ENCODE measurements at places on chromosomes 4 and X. TPM values are rescaled to one million over a fixed set of nuclear protein-coding genes. Genes with fewer than 3 reads are reported as not detected.

GBA3 gene
- total RNA-seq, result 0.26 TPM

PCYT1B gene
- total RNA-seq, result 0.14 TPM

NXF3 gene
- 14.1 TPM for total RNA-seq

CXCL1 gene
- 8.2 TPM for total RNA-seq

IBSP gene
- total RNA-seq, result not detected

SMPX gene
- total RNA-seq, result not detected

ESX1 gene
- total RNA-seq, result not detected

HS6ST2 gene
- 0.87 TPM for total RNA-seq

USO1 gene
- 64.2 TPM for total RNA-seq

HPGDS gene
- total RNA-seq, result 15.8 TPM

C4orf51 gene
- total RNA-seq, result not detected

EDA gene
- 5.5 TPM for total RNA-seq

IL2RG gene
- 20.8 TPM for total RNA-seq

NHS gene
- total RNA-seq, result 2.5 TPM

TREX2 gene
- total RNA-seq, result 1.2 TPM

CACNA1F gene
- total RNA-seq, result 1.4 TPM

ANOS1 gene
- total RNA-seq, result 49.7 TPM

ASMT gene
- total RNA-seq, result not detected

VCX3B gene
- total RNA-seq, result not detected

TENM3 gene
- total RNA-seq, result 5.6 TPM

GAGE2A gene
- total RNA-seq, result not detected

JCHAIN gene
- total RNA-seq, result 99.1 TPM

GPR50 gene
- total RNA-seq, result not detected

FAM149A gene
- 16.4 TPM for total RNA-seq

FHIP1A gene
- 18.4 TPM for total RNA-seq

DCAF8L2 gene
- total RNA-seq, result not detected

GPM6B gene
- total RNA-seq, result 37.1 TPM

CAPN6 gene
- total RNA-seq, result 0.43 TPM

Data from upper lobe of right lung (tissue), 1 donor.